Adrenal gland (tissue), 19 donors: ENCODE measurements at places on chromosomes 4 and X. TPM values are rescaled to one million over a fixed set of nuclear protein-coding genes. Genes with fewer than 3 reads are reported as not detected.

DNA sequence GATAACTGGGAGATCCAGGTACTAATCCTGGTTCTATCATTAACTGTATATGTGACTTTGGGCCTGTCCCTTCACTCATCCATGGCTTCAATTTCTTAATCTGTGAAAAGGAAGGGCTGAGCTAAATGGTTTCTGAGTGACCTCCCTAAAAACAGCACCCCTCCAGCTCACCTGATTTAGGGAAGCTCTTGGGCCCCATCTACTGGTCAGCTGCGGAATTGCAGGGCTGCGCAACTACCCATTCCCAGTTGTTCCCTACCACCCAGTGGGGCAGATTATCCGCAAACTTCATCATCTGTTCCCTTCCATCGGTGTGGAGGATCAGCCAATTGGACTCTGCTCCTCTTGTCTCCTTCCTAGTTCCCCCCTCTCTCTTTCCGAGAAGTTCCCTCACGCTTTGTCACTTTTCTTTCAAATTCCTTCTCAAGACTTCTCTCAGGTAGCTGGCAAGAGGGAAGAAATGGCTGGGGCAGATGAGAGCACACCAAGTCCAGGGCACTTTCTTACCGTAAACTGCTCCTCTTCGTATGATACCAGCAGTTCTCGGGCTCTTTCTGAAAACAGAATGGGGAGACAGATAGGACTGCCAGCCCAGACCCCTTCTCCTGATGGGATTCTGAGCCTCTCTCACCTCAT lies 5.8 kb downstream of the LAS1L start:
- no peak overlapping the region for H3K27ac ChIP-seq
- peak; percentile 49 for DNase-seq
- no peaks in the 10 kb centered on the region for H3K4me1 ChIP-seq
- H3K36me3 ChIP-seq, result no peaks in the 10 kb centered on the region

DNA sequence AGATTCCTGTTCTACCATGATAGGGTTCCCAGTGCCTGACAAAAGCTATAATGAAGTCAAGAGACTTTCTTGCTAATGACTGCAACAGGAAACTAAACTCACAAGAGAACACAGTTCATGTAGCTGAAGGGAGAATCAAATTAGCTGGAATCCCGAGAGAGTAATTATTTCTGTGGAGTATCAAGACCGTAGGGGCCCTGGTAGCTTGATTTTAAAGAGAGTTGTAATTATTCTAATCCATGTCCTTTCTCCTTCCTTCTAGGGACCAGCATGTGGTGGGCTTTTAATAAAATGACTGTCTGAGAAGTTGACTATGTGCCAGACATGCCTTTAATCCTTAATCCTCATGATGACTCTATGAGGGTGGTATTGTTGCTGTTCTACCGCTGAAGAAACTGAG lies 1.7 kb upstream of the TRPC5OS start:
- H3K4me1 ChIP-seq, result no peaks in the 10 kb centered on the region
- H3K27ac ChIP-seq, result no peak overlapping the region
- H3K27me3 ChIP-seq, result peaks cover 15% of the 10 kb centered on the region
- H3K36me3 ChIP-seq, result no peaks in the 10 kb centered on the region

DNA sequence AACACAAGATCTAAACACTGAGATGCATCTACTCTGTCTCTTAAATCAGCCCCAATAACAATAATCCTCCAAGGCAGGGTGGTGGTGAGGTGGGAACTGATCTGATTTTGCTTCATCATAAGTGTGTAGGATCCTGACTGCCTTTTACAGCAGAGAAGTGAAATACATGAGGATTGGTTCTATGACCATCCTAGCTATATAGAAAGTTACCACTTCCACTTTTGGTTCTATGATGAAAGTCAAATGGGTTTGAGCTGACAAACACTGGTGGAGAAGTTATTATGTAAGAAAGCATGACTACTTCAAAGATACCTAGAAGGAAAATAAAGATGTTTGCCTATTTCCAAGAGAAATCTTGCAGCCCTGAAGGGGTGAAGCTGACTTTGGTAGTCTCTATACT lies 181.6 kb downstream of the NKX6-1 start:
- H3K27me3 ChIP-seq, result no peaks in the 10 kb centered on the region
- H3K36me3 ChIP-seq, result no peaks in the 10 kb centered on the region
- no peak overlapping the region for H3K4me3 ChIP-seq

- H3K27me3 ChIP-seq, result no peaks in the 10 kb centered on the region
- H3K4me1 ChIP-seq, result no peaks in the 10 kb centered on the region
- no peak for DNase-seq
- no peak overlapping the region for H3K27ac ChIP-seq
- H3K36me3 ChIP-seq, result no peaks in the 10 kb centered on the region
Measured at GRCh38 chr4:20085156-20085555, 166.5 kb upstream of the SLIT2 start.

The PAGE5 gene
- not detected for total RNA-seq

DNA sequence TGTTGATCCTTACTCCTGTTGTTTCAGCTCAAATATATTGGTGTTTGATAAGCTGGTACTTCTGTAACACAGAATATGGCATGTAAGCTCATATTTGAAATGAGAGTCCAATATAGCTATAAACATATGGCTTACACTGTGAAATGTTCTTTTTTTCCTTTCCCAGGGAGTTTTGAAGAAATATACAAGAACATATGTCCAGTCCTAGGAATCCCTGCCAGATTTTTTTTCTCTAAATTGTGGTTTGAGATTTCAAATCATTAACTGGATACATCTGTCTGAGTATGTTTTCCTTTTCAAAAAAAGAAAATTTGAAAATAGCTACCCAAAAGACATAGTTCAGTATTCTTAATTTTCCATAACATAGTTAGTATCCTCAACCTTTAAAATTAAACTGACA lies 60.2 kb downstream of the HMGB2 start:
- H3K4me3 ChIP-seq, result no peak overlapping the region
- H3K27me3 ChIP-seq, result no peaks in the 10 kb centered on the region
- no peaks in the 10 kb centered on the region for H3K36me3 ChIP-seq
- H3K27ac ChIP-seq, result no peak overlapping the region
- DNase-seq, result no peak

- H3K27me3 ChIP-seq, result no peaks in the 10 kb centered on the region
- no peak overlapping the region for H3K27ac ChIP-seq
- DNase-seq, result no peak
- H3K4me1 ChIP-seq, result no peaks in the 10 kb centered on the region
- no peak overlapping the region for H3K4me3 ChIP-seq
Measured at GRCh38 chrX:47649271-47649670, 1.1 kb downstream of the ELK1 start.

DNA sequence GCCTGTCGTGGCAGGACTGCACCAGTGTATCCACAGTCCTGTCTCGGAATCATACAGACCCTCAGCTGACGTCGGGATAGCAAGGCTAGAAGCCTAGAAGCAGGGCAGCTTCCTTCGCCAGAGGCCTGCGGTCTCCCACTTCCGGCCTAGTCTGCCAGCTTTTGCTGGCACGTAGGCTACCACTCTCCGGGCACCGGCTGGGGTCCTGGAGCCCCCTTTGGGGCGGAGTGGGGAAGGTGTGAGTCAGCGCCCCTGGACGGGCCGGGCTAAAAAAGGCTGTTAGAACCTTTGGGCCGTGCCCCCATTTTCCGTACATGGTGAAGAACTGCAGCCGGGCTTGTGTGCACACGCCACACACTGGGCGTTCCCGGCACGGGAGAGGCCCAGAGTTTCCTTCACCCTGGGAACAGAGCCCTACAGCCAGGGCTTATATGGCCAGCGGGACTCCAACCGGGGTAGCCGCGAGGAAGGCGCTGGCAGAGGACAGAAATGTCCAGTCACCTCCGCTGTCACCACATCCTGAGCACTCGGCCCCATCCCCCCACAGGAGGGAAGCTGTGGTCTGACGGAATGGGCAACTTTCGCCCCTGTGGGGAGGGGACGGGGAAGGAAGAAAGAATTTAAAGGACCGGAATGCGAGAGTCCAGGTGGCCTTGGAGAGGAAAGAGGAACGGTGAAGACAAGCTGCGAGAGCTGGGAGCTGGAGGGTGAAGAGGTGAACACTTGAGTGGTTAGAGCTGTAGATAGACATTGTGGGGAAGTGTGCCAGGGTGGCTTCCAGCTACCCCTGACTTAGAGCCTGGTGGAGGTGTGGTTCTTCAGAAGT lies 4.6 kb downstream of the MAGIX start:
- H3K27ac ChIP-seq, result peak overlapping the region; percentile 86
- peak; percentile 67 for DNase-seq
- no peaks in the 10 kb centered on the region for H3K27me3 ChIP-seq
- H3K36me3 ChIP-seq, result no peaks in the 10 kb centered on the region
- H3K4me1 ChIP-seq, result peaks cover 6% of the 10 kb centered on the region

DNA sequence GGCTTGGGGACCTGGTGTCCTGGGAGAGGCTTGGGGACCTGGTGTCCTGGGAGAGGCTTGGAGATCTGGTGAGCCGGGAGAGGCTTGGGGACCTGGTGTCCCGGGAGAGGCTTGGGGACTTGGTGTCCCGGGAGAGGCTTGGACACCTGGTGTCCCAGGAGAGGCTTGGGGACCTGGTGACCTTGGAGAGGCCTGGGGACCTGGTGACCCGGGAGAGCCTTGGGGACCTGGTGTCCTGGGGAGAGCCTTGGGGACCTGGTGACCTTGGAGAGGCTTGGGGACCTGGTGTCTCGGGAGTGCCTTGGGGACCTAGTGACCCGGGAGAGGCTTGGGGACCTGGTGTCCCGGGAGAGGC lies 12.6 kb downstream of the SHOX start:
- H3K4me1 ChIP-seq, result no peaks in the 10 kb centered on the region
- no peaks in the 10 kb centered on the region for H3K36me3 ChIP-seq
- no peak overlapping the region for H3K4me3 ChIP-seq
- peaks cover 48% of the 10 kb centered on the region for H3K27me3 ChIP-seq

GRCh38 chr4:54004463-54004862 lies 59.9 kb downstream of the CHIC2 start:
- no peaks in the 10 kb centered on the region for H3K36me3 ChIP-seq
- H3K4me1 ChIP-seq, result no peaks in the 10 kb centered on the region
- H3K27ac ChIP-seq, result no peak overlapping the region
- H3K27me3 ChIP-seq, result no peaks in the 10 kb centered on the region
- no peak overlapping the region for H3K4me3 ChIP-seq

The TMSB15C gene
- total RNA-seq, result 0.41 TPM

The TMPRSS11A gene
- total RNA-seq, result not detected

GRCh38 chr4:8609824-8610350 lies 17.3 kb downstream of the CPZ start:
- no peak overlapping the region for H3K27ac ChIP-seq
- no peak for DNase-seq
- no peaks in the 10 kb centered on the region for H3K36me3 ChIP-seq
- H3K4me3 ChIP-seq, result no peak overlapping the region
- H3K27me3 ChIP-seq, result no peaks in the 10 kb centered on the region

DNA sequence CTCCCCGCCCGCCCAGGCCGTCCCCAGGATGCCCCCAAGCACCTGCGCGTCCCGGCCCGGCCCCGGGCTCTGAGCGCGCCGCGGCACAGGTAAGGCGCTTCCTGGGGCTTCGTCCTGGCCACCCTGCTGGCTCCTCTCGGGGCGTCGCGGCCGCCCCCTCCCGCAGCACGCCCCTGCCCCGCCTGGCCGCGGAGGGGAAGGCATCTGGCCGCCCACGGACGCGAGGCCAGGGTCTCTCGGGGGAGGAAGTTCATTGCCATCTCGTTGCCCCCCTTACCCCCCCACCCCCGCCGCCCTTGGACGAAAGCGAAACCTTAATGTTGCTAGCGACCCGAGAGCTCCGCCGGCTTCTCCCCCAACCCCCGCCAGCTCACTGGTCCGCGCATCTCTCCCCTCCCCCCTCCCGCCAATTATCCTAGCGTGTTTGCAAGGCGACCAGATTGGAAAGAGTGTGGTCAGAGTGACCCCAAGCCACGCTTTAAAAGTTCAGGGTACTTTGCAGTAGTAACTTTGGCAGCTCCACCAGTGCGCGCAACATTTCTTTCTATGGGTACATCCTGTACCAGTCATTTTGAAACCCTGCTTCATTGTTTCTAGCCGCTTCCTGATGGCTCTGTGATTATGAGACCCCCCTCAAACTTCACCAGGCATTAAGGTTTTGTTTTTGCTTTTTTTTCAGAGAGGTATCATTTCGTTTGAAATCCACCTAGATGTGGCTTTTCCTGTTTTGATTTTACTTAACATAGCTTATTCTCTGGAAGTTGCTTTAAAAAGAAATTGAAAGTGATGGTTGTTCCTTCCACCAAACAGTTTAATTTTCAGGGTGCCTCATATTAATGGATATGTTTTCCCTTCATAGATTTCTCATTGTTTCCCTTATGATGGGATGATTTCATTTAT lies 626 bp downstream of the TBC1D1 start:
- peak overlapping the region; percentile 66 for H3K4me3 ChIP-seq
- peak overlapping the region; percentile 48 for H3K27ac ChIP-seq
- DNase-seq, result peak; percentile 32
- no peaks in the 10 kb centered on the region for H3K27me3 ChIP-seq
- H3K4me1 ChIP-seq, result no peaks in the 10 kb centered on the region
- H3K36me3 ChIP-seq, result no peaks in the 10 kb centered on the region

The SLC6A14 gene
- total RNA-seq, result not detected

DNA sequence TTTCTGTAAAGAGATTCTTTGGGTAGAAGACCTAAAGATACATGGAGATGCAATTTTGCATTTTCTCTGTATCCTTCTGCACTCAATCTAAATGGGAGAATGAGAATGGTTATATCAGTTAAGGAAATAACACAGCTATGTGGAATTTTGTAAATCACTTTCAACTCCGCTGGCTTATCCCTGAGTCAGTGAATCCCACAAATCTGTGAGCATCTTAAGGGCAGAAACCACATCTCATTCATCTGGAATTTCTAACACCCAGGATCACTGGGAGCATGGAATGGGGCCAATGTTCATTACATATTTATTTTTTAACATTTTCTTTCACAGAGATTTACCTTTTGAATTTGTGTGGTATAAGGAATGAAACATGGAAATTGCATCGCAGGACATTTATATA lies 167.8 kb downstream of the CFAP47 start:
- no peaks in the 10 kb centered on the region for H3K36me3 ChIP-seq
- H3K4me3 ChIP-seq, result no peak overlapping the region
- no peaks in the 10 kb centered on the region for H3K4me1 ChIP-seq
- no peak overlapping the region for H3K27ac ChIP-seq

DNA sequence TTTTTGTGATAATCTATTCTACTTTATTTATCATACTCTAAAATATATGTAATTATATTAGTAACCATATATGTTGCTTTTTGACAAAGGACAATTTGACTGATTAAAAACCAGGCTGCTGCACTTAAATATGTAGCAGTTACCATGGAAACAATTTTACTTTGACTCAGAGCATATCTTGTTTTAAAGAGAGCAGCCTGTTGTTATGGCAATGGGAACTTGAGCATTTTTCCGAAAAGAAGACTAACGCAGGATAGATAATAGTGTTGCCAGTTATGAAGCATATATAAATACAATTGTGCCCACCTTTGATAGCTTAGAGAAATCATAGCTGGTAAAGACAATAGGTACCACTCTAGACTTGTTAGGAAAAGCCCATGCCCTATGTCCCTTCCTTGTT lies 283.0 kb downstream of the GASK1B start:
- no peaks in the 10 kb centered on the region for H3K27me3 ChIP-seq
- no peak overlapping the region for H3K27ac ChIP-seq
- H3K36me3 ChIP-seq, result no peaks in the 10 kb centered on the region
- H3K4me1 ChIP-seq, result no peaks in the 10 kb centered on the region

DNA sequence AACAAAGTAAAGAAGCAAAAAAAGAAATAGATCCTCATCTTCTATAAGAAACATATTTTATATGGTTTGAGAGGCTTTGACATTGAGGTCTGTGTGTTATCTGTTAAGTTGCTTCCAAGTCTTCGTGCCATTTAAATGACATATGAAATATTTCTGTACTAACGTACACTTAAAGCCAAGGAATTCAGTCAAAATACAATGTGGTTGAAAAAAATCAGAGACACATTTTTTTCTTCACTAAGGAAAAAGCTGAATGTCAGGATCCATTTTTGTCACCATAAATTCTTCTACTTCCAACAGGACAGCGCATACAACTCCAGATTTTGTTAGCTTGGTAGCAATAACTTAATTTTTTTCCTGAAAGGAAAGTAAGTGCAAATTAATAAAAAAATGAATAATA lies 168.5 kb downstream of the FAT4 start:
- no peak for DNase-seq
- no peak overlapping the region for H3K4me3 ChIP-seq
- no peaks in the 10 kb centered on the region for H3K36me3 ChIP-seq
- no peak overlapping the region for H3K27ac ChIP-seq
